ENCODE measurements at places on chromosomes 1 and 21. TPM values are rescaled to one million over a fixed set of nuclear protein-coding genes. Genes with fewer than 3 reads are reported as not detected.
A peak's percentile ranks its signal among the peaks of the same experiment; 100 is the strongest.

- H3K27ac ChIP-seq, result no peak overlapping the region
- peaks cover 32% of the 10 kb centered on the region for H3K36me3 ChIP-seq
- no peak overlapping the region for H3K4me3 ChIP-seq
- no peaks in the 10 kb centered on the region for H3K27me3 ChIP-seq
- no peak for DNase-seq
These were observed 4.9 kb downstream of the SFT2D2 start for GRCh38 chr1:168230709-168231108.

Gene ERG
- not detected for total RNA-seq

DNA sequence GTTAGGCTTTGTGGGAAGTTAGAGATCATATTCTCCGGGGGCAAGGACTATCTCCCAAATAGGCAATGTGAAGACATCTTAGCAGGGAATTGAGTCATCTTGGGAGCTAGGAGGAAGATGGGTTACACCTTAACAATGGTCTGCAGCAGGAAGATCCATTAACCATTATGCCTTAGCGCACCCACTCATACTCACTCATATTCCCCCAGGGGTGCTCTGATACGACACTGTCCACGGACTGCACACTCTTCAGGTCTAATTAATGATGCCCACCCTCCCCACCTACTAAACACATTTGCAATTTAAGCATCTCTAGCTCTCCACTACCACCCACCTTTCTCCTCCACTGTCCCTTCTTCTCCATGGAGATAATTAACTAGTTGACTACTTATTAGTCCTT lies 857 bp upstream of the AK5 start:
- no peak for DNase-seq
- peak overlapping the region; percentile 47 for H3K4me3 ChIP-seq
- peaks cover 22% of the 10 kb centered on the region for H3K4me1 ChIP-seq
- no peaks in the 10 kb centered on the region for H3K36me3 ChIP-seq
- peaks cover 10% of the 10 kb centered on the region for H3K27me3 ChIP-seq

Gene OR2G6
- total RNA-seq, result not detected

Gene RGS7
- not detected for total RNA-seq

Gene FTCD
- total RNA-seq, result not detected
